A549 treated with ZK216348 at 1 μM for 4 hours (cell line): ENCODE measurements at places on chromosomes 2 and 18. TPM values are rescaled to one million over a fixed set of nuclear protein-coding genes. Genes with fewer than 3 reads are reported as not detected.

The GKN1 gene
- 0.32 to 1.1 TPM (median 0.74 TPM) in 5 replicates for total RNA-seq

The FBXO41 gene
- total RNA-seq, result 3.9 to 6.6 TPM (median 6.2 TPM) in 5 replicates

The TNFAIP6 gene
- total RNA-seq, result 0.55 to 1.9 TPM (median 1.2 TPM) in 5 replicates

The NEUROD1 gene
- not detected in 5 replicates for total RNA-seq

The ONECUT2 gene
- total RNA-seq, result 0.32 to 0.48 TPM (median 0.38 TPM) in 5 replicates

The SFT2D3 gene
- total RNA-seq, result 3.8 to 6.9 TPM (median 6.0 TPM) in 5 replicates

The NCK2 gene
- total RNA-seq, result 19.5 to 28.3 TPM (median 27.1 TPM) in 5 replicates

The CFAP65 gene
- total RNA-seq, result 0.11 to 0.23 TPM (median 0.18 TPM) in 5 replicates

The LYG2 gene
- not detected in 5 replicates for total RNA-seq

The COL5A2 gene
- 46.6 to 84.6 TPM (median 67.9 TPM) in 5 replicates for total RNA-seq

The HOXD3 gene
- 0.14 to 0.32 TPM in 2 of 5 replicates, not detected in the others for total RNA-seq

The ATOH8 gene
- 7.8 to 14.0 TPM (median 9.8 TPM) in 5 replicates for total RNA-seq

The NPAS2 gene
- 54.8 to 101 TPM (median 89.3 TPM) in 5 replicates for total RNA-seq

The GALR1 gene
- total RNA-seq, result not detected in 5 replicates

The SCYGR4 gene
- not detected in 5 replicates for total RNA-seq

The SRD5A2 gene
- 0.04 to 0.06 TPM (median 0.06 TPM) in 3 of 5 replicates, not detected in the others for total RNA-seq

The IHH gene
- total RNA-seq, result 0.25 to 0.47 TPM (median 0.37 TPM) in 4 of 5 replicates, not detected in the other

The POU3F3 gene
- total RNA-seq, result 0.05 to 0.06 TPM in 2 of 5 replicates, not detected in the others

The DSG1 gene
- total RNA-seq, result not detected in 5 replicates

The SERPINB3 gene
- 0.12 to 0.19 TPM (median 0.14 TPM) in 4 of 5 replicates, not detected in the other for total RNA-seq

The AQP12B gene
- not detected in 5 replicates for total RNA-seq

The IL36RN gene
- total RNA-seq, result 0.06 to 0.13 TPM in 2 of 5 replicates, not detected in the others

The CGREF1 gene
- 5.3 to 8.5 TPM (median 7.8 TPM) in 5 replicates for total RNA-seq
